ENCODE measurements at places on chromosomes 5 and 9.

DNA sequence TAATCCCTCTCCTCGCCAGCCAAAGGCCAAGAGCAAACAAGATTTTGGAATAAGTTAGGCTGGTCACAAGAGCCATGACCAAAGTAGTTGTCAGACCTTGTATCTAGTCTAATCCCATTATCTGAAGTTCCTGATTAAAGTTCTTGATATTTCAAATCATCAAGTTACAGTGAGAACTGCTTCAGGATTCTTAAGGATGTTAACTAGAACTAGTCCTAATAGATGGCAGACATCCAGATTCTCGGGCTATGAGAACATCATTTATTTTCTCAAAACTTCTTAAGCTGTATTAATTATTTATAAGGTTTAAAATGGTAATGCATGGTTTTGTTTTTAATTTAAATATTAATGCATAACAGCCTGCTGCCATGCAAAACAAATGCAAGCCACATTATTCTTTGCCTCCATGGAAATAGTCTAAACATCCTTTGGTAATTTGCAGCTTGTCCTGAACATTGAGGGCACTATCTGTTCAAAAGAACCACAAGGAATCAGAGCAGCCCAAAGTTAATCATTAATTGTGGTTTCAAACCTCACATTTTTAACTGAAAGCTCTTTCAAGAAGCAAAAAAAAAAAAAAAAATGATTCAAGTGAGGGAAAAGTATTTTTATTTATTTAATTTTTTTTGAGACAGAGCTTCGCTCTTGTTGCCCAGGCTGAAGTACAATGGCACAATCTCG, 95.1 kb downstream of the TTC39B start:
- DNase-seq: peak; percentile 21

- no peak for DNase-seq
Observed at GRCh38 chr5:76841361-76841760, 8.5 kb upstream of the S100Z start.

DNA sequence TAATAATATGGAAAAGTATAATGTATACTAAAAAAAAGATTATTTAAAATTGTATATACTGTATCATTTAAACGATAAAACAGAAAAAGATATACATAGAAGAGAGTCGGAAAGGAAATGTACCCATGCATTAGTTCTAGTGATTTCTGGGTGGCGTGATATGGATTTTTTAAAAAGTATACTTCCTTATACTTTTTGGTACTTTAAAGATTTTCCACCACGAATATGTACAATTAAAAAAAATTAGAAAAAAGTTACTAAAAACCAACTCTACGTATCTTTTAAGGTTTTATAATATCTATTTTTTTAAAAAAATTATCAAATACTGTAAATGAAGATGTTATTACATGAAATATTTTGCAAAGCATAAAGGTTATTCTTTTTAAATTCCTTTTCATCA, 12.3 kb downstream of the PHF19 start:
- DNase-seq: no peak

DNA sequence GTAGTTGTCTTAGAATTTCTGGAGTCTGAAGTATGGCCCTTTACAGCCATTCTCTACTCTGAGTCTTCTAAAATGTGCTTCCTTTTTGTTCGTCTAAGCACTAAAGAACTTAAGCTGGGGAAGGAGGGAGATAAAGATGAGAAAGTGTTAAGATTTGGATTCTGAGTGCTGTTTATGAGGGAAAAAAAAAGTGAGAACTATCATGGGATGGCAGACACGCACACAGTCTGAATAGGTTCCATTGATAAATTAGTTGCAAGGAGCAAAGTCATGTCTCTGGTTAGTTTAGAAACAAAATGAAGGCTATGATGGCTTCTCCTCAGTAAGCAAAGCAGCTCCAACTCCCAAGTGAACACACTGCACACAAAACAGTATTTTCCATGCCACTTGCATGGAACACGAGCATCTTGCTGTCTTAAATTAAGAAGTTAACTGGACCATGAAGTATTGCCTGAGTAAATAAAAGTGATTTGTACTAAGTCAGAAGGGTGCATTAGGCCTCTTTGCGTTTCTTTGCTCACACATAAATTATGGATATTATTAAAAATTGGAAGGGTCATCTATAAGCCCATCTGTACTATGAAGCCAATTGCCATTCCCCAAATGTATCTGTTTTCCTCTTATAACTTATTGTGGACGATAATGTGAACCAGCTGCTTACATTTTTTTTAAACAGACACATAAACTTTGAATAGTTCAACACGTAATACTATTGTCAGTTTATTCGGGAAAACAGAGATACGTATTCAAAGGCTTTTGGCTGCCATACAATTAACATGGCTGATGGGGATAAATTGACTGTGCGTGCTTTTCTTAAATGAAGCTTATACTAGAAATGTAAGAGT, 199.3 kb downstream of the SGCD start:
- no peak for DNase-seq

DNA sequence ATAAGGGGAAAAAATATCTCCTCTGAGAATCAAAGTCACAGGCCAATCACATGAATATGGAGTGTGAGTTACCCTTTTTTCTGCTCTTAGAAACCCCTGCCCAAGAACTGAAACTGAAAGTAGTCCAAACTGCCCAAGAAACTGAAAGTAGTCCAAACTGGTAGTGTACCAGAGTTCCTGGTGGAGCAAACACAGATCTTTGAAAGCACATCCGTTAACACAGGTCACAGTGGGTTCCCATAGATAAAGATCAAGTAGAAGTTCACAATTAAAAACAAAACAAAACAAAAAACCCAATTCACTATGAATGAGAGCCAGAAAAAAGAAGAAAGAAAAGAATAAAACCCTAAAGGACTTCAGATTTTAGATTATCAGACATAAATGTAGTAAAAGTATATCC, 332.4 kb upstream of the EFNA5 start:
- DNase-seq: peak; percentile 68

- no peak for DNase-seq
Observed at GRCh38 chr5:133924221-133924920, 44.1 kb downstream of the C5orf15 start.

DNA sequence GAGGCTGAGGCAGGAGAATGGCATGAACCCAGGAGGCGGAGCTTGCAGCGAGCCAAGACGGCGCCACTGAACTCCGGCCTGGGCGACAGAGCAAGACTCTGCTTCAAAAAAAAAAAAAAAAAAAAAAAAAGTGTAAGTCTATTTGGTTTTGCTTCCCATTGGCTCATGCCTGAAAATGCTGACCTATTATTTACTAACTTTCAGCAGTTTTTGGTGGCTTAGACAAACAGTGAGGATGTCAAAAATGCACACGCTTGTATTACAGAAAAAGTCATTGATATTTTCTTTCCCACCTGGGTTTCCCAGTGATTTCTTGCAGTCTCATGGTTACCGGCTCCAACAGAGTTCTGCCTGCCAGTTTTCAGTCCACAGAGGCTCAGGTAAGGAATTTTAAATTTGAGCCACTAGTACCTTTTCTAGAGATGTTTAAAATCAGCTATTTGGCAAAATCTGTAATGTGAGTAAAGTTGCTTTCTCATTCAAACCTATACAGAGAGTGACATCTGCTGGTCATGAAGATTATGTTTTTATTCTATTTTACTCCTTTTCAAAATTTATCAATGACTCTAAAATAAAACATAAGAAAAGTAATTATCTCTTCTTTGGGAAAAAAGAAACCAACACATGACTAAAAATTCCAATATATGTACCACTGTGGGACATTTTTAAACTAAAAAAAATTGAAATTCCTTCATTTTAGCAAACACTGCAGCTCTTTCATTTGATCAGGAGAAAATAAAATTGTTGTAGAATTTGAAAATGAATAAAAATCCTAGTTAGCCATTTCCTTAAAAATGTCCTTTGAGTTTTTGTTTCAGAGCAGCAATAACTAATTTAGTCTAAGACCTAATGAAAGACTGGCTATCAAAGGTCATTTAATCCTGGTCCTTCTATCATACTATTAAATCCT, 8.8 kb downstream of the FAM200C start:
- DNase-seq: peak; percentile 21

DNA sequence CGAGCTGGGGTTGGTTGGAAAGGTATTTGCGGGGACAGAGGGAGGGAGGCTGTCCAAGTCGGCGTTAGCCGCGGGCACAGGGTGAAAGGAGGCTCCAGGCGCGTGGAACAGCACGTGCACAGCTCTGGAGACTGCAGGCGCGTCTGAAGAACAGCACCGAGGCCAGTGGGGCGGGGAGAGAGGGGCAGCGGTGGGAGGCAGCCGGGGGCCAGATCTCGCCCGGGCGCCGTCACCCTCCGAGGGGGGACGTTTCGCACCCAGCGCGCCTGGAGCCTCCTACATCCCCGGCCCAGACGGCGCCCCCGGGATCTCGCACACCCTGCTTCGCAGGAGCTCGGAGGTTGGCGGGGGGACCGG, 79.6 kb downstream of the NTNG2 start:
- no peak for DNase-seq

DNA sequence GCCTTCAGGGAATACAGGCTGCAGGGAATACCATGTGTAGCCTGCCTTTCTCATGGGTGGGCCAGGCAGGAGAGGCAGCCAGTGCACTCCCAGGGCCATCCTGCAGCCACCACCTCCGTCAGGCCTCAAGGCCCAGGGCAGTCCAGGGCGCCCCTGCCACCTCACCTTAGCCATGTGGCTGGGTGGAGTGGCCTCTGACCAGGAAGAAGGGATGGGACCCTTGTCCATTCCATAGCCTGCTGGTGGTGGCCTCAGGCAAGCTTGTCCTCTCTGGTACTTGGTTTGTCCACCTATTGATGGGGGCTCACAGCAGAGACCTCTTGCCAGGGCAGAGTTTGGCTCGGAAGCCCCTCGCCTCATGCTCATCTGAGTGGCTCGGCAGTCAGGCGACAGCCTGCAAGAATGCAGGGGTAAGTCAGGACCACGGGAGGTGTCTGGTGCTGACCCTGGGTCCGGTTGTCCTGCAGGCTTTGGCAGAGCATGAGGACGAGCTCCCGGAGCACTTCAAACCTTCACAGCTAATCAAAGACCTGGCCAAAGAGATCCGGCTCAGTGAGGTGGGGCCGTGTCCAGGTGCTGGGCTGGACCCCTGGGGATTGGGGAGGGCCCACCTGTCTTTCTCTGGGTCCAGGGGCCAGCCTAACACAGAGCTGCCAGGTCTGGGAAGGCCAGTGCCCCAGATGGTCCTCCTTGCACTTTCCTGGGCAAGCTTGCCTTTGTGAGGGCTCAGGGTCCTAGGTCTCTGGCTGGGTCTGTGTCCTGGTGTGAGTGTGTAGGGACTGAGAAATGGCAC, 82.9 kb downstream of the PHF2 start:
- no peak for DNase-seq

GRCh38 chr5:119286511-119287488, 69.0 kb upstream of the TNFAIP8 start:
- DNase-seq: no peak

DNA sequence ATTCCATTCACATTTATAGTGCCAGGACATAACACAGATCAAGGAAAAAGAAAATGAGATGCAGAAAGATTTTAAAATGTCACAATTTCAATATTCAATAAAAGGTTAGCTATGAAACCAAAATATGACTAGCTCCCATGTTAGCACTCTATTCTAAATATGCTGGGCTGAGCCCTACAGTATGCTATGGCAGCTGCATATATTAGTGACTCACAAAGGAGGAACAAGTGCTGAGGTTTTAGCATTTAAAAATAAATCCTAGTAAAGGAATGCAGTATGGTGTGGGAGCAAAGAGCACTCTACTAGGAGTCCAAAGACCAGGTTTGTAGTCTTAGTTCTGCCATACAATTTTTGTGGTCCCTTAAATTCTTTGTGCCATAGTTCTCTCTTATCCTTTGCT, 118.4 kb downstream of the OXCT1 start:
- no peak for DNase-seq

DNA sequence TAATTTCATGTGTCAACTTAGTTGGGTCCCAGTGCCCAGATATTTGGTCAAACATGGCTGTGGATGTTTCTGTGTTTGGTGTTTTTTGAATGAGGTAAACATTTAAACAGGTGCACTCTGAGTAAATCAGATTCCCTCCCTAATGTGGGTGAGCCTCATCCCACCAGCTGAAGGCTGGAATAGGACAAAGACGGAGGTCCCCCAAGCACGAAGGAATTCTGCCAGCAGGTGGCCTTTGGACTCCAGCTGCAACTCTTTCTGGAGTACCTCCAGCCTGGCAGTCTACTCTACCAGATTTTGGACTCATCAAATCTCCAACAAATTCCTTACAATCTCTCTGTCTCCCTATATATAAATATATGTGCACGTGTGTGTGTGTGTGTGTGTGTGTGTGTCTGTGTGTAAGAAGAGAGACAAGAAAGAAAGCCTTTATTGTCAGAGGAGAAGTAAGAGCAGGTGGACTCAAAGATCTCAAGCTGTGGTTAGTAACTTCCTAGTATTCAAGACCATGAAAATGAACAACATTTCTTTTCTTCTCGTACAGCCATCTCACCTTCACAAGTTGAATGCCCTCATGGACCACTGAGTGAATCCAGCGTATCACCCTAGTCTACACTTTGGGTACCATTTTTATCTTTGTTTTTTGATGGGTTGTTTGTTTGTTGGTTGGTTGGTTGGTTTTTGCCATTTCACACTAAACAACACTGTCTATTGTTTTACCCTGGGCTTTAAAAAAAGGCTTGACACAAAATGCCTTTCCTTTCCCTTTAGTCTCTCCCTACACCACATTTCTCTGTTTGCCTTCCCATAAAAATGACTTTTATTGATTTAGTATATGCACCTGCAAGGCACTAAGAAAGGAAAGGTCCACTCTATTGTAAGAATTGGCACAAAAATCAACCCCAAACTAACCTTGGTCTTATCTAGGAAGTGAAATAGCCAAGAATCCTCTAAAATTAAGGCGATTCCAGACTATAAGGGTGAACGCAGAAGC, 118.7 kb downstream of the TENT4A start:
- DNase-seq: no peak

GRCh38 chr5:172048539-172049101, 42.2 kb upstream of the FBXW11 start:
- DNase-seq: peak; percentile 60

DNA sequence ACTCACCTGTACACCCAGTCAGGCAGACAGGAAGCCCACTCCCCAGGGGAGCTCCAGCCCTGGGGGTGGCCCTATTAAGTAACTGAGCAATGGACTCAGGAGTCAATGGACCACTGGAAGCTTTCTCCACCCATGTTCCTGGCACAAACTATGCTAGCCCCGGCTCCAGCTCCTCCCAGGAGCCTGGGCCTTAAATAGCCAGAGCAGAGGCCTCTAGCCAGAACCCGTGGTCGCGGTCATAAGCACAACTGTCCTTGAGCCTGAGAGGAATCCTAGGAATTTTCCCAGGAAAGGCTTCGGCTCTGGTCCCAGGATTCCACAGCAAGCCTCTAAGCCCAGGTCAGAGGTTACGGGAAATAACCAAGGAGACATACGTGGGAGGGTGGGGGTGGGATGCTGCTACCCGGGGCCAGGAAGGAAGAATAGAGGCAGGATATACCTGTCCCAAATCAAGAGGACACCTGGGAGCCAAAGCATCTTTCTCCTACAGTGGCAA, 5.5 kb downstream of the SEPTIN8 start:
- peak; percentile 89 for DNase-seq

GRCh38 chr5:24331531-24331930, 313.2 kb downstream of the CDH10 start:
- no peak for DNase-seq

- DNase-seq: no peak
Observed at GRCh38 chr9:120324996-120325642, 254.8 kb downstream of the CDK5RAP2 start.

- peak; percentile 68 for DNase-seq
Observed at GRCh38 chr9:121686930-121687541, 35.6 kb downstream of the DAB2IP start.
